ENCODE measurements at places on chromosomes 1 and 21. TPM values are rescaled to one million over a fixed set of nuclear protein-coding genes. Genes with fewer than 3 reads are reported as not detected.

GRCh38 chr1:30315185-30315960 lies 408.0 kb downstream of the MATN1 start:
- DNase-seq = peak; percentile 3
- H3K27me3 ChIP-seq = no peaks in the 10 kb centered on the region
- no peak overlapping the region for H3K4me3 ChIP-seq
- H3K4me1 ChIP-seq = no peaks in the 10 kb centered on the region
- H3K36me3 ChIP-seq = no peaks in the 10 kb centered on the region
- H3K27ac ChIP-seq = no peak overlapping the region

- H3K36me3 ChIP-seq = peaks cover 91% of the 10 kb centered on the region
- H3K4me1 ChIP-seq = no peaks in the 10 kb centered on the region
- H3K27me3 ChIP-seq = no peaks in the 10 kb centered on the region
- DNase-seq = no peak
Observed at GRCh38 chr1:39359028-39359570, 132.3 kb upstream of the BMP8A start.

DNA sequence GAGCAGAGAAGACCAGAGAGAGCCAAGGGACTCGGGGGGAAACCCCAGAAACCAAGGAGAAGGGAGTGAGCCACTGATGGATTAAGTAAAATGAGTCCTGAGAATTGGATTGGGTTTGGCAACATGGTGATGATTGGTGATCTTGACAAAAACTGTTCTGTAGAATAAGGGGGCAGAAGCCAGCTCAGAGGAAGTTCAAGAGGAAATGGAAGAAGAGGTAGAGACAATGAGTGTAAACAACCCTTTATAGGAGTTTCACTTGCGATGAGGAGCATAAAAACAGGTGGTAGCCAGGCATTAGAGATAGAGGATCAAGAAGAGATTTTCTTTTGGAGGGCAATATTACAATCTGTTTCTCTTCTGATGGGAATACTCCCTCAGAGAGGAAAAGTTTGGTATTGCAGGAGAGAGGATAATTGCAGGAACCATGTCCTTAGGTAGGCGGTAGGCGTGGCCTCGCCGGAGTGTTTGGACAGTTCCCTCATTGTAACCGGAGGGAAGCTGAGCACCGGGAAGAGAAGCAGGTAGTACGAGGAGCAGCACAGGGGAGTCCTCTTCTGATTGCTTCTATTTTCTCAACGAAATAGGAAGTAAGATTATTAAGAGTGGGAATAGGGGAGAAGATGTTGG lies 68.4 kb upstream of the TENT5C start:
- DNase-seq = no peak
- no peaks in the 10 kb centered on the region for H3K36me3 ChIP-seq
- no peak overlapping the region for H3K27ac ChIP-seq
- peaks cover 22% of the 10 kb centered on the region for H3K4me1 ChIP-seq
- no peaks in the 10 kb centered on the region for H3K27me3 ChIP-seq

- no peak overlapping the region for H3K27ac ChIP-seq
- no peaks in the 10 kb centered on the region for H3K4me1 ChIP-seq
- peaks cover 5% of the 10 kb centered on the region for H3K27me3 ChIP-seq
- H3K36me3 ChIP-seq = no peaks in the 10 kb centered on the region
- no peak overlapping the region for H3K4me3 ChIP-seq
- no peak for DNase-seq
Observed at GRCh38 chr1:169099561-169099960, 6.9 kb upstream of the ATP1B1 start.

DNA sequence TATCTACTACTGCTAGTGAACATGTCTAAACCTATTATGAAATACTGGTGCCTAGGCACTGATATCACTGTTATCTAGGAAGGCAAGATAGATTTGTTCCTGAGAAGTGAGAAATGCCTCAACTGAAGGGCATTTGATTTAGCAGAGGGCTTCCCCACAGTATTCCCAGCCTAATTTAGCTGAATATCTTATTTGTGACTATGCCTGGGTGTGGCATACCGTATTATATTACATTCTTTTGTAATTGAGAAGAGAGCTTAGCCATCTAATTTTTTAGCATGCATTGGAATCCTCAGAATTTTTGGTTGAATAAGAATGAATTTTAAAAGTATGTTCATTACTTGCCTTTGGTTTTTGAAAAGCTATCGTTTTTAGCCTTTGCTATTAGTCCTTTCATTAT lies 99.1 kb downstream of the ZP4 start:
- no peaks in the 10 kb centered on the region for H3K4me1 ChIP-seq
- H3K4me3 ChIP-seq = no peak overlapping the region
- H3K36me3 ChIP-seq = no peaks in the 10 kb centered on the region
- no peak overlapping the region for H3K27ac ChIP-seq
- H3K27me3 ChIP-seq = no peaks in the 10 kb centered on the region

DNA sequence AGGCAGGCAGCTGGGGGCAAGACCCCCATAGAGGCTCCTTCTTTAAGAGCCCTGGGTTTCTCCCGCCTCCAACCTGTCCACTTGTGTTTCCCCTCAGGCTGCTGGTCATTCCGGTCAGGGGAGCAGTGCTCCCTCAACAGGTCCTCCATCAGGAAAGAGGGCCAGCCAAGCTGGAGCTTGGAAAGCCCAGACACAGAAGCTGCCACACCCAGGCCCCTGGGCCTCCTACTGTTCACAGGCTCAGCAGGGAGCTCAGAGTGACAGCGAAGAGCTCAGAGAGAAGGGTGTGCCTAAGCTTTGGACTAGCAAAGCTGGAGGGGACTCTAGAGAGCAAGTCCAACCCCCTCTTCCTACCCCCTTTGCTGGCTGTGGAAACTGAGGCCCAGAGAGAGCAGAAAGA lies 10.3 kb upstream of the CDCP2 start:
- no peaks in the 10 kb centered on the region for H3K4me1 ChIP-seq
- no peaks in the 10 kb centered on the region for H3K27me3 ChIP-seq
- H3K36me3 ChIP-seq = no peaks in the 10 kb centered on the region
- H3K4me3 ChIP-seq = no peak overlapping the region
- no peak for DNase-seq
- no peak overlapping the region for H3K27ac ChIP-seq

- no peaks in the 10 kb centered on the region for H3K4me1 ChIP-seq
- H3K36me3 ChIP-seq = no peaks in the 10 kb centered on the region
- no peak overlapping the region for H3K27ac ChIP-seq
- no peaks in the 10 kb centered on the region for H3K27me3 ChIP-seq
- H3K4me3 ChIP-seq = no peak overlapping the region
- DNase-seq = no peak
Observed at GRCh38 chr1:45987204-45987603, 145.2 kb downstream of the PIK3R3 start.

- H3K36me3 ChIP-seq = no peaks in the 10 kb centered on the region
- no peaks in the 10 kb centered on the region for H3K27me3 ChIP-seq
- no peaks in the 10 kb centered on the region for H3K4me1 ChIP-seq
- H3K27ac ChIP-seq = no peak overlapping the region
Observed at GRCh38 chr1:175385316-175385715, 192.7 kb upstream of the KIAA0040 start.

GRCh38 chr1:221868593-221869303 lies 126.9 kb upstream of the DUSP10 start:
- no peaks in the 10 kb centered on the region for H3K36me3 ChIP-seq
- H3K27me3 ChIP-seq = no peaks in the 10 kb centered on the region
- no peak overlapping the region for H3K4me3 ChIP-seq
- no peak overlapping the region for H3K27ac ChIP-seq

DNA sequence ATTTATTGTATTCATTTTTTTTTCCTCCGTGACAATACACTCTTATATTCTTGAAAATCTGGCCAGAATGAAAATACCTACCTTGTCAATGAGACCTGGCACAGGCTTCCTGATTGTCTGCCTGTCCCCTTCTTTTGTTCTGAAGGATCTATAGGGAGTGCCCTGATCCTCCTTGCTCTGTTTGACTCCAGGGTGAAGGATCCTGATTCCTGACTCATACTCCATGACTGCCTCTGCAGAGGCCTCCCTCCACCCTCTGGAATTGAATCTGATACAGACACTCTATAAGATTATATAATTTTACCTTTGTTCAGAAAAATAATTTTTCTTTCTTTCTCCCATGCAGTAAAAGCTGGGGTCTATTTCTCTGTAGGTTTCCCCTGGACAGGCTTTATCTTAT lies 116.2 kb downstream of the HMCN1 start:
- DNase-seq = no peak
- H3K27me3 ChIP-seq = no peaks in the 10 kb centered on the region
- no peak overlapping the region for H3K27ac ChIP-seq
- H3K4me3 ChIP-seq = no peak overlapping the region
- H3K4me1 ChIP-seq = no peaks in the 10 kb centered on the region
- H3K36me3 ChIP-seq = no peaks in the 10 kb centered on the region

- no peak overlapping the region for H3K4me3 ChIP-seq
- no peak for DNase-seq
- peaks cover 60% of the 10 kb centered on the region for H3K4me1 ChIP-seq
- H3K36me3 ChIP-seq = peaks cover 64% of the 10 kb centered on the region
Observed at GRCh38 chr1:156482276-156482675, 18.3 kb downstream of the MEF2D start.

- H3K4me3 ChIP-seq = no peak overlapping the region
- H3K27me3 ChIP-seq = no peaks in the 10 kb centered on the region
- no peak for DNase-seq
- peaks cover 15% of the 10 kb centered on the region for H3K4me1 ChIP-seq
- H3K36me3 ChIP-seq = peaks cover 11% of the 10 kb centered on the region
- H3K27ac ChIP-seq = no peak overlapping the region
Observed at GRCh38 chr1:150511551-150511950, 3.6 kb downstream of the ECM1 start.

DNA sequence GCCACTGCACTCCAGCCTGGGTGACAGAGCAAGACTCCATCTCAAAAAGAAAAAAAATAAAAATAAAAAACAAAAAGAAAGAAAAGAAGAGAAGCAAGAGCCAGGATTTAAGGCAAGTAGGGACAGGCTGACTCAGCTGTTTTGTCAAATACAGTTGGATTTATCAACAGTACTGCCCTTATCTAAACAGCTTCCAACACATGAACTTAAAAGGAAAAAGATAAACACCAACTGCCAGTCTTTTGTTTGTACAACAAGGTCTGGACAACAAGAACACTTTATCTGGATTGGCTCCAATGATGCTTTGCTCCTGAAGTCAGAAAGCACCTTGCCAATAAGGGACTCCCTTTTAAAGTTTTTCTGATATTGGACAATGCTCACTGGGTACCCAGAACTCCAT lies 886.0 kb downstream of the ADGRL2 start:
- H3K4me3 ChIP-seq = no peak overlapping the region
- DNase-seq = no peak
- no peaks in the 10 kb centered on the region for H3K36me3 ChIP-seq
- no peaks in the 10 kb centered on the region for H3K4me1 ChIP-seq

DNA sequence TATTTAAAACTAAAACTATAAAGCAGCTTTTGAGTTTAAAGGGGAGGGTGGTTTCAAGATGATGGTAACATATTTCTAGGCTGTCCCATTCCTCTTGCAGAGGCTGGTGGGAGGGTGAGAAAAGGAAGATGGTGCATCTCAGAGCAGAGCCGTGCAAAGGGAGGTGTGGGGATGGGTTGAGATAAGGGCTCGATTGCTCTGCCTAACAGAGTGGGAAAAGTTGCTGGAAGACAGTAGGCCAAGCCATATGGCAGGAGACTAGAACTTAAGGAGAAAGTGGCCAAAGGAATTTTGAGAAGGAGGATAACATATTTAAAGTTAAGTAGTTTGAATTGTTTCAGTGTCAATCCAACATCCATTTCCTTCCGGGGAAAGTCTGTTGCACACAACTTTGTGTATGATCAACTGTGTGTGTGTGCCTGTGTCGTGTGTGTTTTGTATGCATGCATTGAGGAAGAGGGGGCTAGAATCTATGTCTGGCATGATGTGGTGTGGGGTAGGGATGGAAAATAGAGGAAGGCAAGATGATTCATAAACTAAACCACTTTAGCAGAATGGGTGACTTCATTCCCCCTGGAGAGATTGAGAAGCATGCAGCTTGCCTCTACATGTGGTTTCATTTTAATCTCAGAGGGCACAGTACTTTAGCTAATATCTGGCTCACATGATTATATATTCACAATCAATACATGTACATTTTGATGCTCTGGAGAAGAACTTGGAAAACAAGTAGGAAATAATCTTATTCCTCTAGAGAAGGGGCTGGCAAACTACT lies 145.0 kb upstream of the DNAH14 start:
- no peak for DNase-seq
- H3K36me3 ChIP-seq = no peaks in the 10 kb centered on the region
- H3K4me3 ChIP-seq = no peak overlapping the region
- H3K4me1 ChIP-seq = no peaks in the 10 kb centered on the region

- DNase-seq = peak; percentile 75
- peaks cover 13% of the 10 kb centered on the region for H3K4me1 ChIP-seq
Observed at GRCh38 chr21:36385233-36386030, at the start of gene CHAF1B. Gene CHAF1B, plus strand, starts transcription at chr21:36385392. Its CDS starts 745 bp downstream, at chr21:36386137.

DNA sequence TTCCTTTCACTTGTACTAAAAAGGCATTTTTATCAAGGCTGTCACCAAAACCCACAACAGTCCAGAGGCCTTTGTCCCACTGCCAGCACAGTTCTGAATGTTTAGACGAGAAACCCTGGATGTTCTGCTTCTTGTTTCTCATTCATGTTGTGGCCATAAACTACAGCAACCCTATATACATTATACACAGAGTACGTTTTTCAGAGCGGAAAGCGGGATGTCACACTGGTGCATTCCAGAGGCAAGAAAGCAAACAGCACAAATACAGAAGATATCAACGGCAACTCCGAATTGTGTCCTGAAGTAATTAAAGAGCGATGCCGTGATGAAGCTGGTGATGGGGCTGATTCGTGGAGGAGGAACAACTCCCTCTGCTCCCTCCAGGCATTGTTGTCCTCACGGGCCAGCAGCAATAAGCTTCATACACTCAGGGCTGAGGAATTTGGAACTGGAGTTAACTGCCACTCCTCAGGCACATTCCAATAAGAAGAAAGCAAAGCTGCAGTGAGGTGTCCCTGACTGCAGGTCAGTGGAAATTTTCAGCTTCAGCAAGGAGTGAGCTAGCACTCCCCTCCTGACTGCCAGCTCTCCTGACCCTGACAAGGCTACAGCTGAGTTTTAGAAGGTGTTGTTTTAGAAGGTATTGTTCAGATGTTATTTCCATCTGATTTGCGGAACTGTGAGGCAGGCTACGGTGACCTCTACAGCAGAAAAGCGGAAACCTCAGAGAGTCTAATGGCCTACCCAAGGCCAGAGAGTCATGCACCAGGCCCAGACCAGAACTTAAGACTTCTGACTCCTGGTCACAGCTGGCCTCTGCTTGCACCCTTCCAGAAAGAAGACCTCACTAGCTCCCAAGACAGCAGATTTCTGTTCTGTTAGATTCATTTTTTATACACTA lies 149.0 kb downstream of the TGFBR3 start:
- H3K27ac ChIP-seq = no peak overlapping the region
- no peak overlapping the region for H3K4me3 ChIP-seq
- no peaks in the 10 kb centered on the region for H3K27me3 ChIP-seq
- peaks cover 10% of the 10 kb centered on the region for H3K36me3 ChIP-seq
- DNase-seq = no peak
- H3K4me1 ChIP-seq = peaks cover 3% of the 10 kb centered on the region

Gene AVPR1B
- not detected for total RNA-seq

Gene PRUNE1
- 18.0 TPM for total RNA-seq

Gene LAMB3
- total RNA-seq = 0.96 TPM

Gene TRIM58
- total RNA-seq = 2.9 TPM

Gene KIAA0040
- 50.1 TPM for total RNA-seq

Gene SELENBP1
- not detected for total RNA-seq

Gene MORC3
- 68.2 TPM for total RNA-seq

Gene CELA3A
- not detected for total RNA-seq

Gene RGS8
- not detected for total RNA-seq

Gene CDK18
- 0.49 TPM for total RNA-seq

Gene FLG2
- total RNA-seq = not detected

Gene FCRL3
- total RNA-seq = 24.8 TPM
